ENCODE measurements at places on chromosomes 13 and 19.

GRCh38 chr19:29745253-29745652 lies 30.2 kb upstream of the C19orf12 start:
- no peak for DNase-seq

DNA sequence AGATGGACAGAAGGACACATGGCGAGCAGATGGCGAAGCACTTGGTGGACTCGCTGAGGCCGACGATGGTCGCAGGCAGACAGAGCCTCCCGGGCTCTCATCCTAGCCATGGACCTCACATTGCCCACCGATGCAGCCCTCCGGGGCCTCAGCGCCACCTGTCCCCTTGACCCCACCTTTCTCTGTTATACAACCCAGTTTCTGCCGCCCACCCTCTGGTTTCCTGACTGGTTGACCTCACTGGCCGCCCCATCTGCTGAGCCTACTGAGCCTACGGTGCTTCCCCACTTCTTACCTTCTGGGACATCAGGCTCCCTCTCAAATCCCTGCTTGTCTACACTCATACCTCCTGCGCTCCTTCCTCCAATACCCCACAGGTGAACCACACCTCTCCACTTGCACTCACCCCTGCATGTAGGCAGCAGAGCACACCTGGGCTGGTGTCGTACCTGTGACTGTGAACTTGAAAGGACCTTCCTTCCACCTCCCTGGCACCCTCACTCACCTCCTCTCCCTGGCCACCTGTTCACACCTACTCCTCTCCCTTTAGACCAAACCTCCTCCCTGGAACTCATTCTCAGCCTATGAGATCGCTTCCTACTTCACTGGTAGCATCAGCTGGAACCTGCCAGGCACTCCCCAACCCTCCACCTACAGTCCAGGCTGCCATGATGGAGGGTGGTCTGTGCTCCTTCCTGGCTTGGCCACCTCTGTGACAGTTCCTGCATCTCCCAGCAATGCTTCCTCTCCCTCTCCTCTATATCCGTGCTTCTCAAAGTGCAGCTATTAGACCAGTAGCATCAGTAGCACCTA lies 36.1 kb downstream of the HPN start:
- no peak for DNase-seq

- DNase-seq = no peak
Measured at GRCh38 chr13:90315061-90315460, 1032.4 kb upstream of the MIR17HG start.

GRCh38 chr13:30097701-30098100 lies 209.7 kb downstream of the KATNAL1 start:
- no peak for DNase-seq

- no peak for DNase-seq
Measured at GRCh38 chr13:44471686-44472085, 98.1 kb downstream of the SERP2 start.

Measured in activated T-cell treated with anti-CD3 and anti-CD28 coated beads, Interleukin-2, amount 50 U/mL, for 72 hours (primary cell).